ENCODE measurements at places on chromosomes 2 and 18. TPM values are rescaled to one million over a fixed set of nuclear protein-coding genes. Genes with fewer than 3 reads are reported as not detected.

The SLC9A2 gene
- 58.4 TPM for total RNA-seq

The DSG4 gene
- 0.16 TPM for total RNA-seq

The ALPI gene
- total RNA-seq: 9.4 TPM

The HOXD13 gene
- 0.32 TPM for total RNA-seq

The KCTD1 gene
- total RNA-seq: 13.3 TPM

The NEU2 gene
- total RNA-seq: not detected

The PSMA8 gene
- not detected for total RNA-seq

The ACMSD gene
- not detected for total RNA-seq

The PTPRM gene
- 8.1 TPM for total RNA-seq

The DLX2 gene
- not detected for total RNA-seq

The RAD51AP2 gene
- total RNA-seq: 0.11 TPM

The SMYD1 gene
- 1.9 TPM for total RNA-seq

The MC5R gene
- not detected for total RNA-seq

The CFAP221 gene
- not detected for total RNA-seq

The DNAJC5G gene
- total RNA-seq: not detected

The STPG4 gene
- total RNA-seq: 0.21 TPM

The IL18R1 gene
- total RNA-seq: 1.1 TPM

The ALPG gene
- total RNA-seq: 1.7 TPM

The EPB41L3 gene
- 78.0 TPM for total RNA-seq
